CD14-positive monocyte (primary cell): ENCODE measurements at places on chromosomes 11 and 22.

- no peak for DNase-seq
Measured at GRCh38 chr11:33110083-33110482, 51.2 kb downstream of the CSTF3 start.

- DNase-seq, result no peak
Measured at GRCh38 chr22:19984201-19984753, 32.3 kb downstream of the ARVCF start.

DNA sequence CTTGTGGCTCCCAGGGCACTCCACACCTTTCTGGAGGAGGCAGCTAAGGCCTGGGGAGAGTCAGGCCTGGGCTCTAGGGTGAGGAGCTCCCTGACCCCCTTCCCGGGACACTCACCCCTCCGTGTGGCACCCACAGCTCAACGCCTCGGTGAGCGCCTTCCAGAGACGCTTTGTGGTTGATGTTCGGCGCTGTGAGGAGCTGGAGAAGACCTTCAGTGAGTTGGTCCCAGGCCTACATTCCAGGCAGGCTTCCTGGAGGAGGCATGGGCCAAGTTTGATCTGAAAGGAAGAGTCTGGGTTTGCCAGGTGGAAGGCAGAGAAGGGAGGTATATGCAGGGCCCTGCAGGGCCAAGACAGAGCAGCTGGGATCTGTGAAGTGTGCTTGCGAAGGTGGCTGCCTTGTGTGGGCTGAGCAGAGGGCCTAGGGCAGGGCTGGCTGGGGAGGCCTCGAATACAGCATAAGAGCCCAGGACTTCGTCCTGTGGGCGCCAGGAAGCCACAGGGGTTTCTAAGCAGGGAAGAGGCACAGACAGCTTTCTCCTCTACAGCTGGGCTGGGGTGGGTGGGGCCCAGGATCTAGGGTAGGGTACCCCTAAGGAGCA lies 2.9 kb downstream of the TCIRG1 start:
- no peak for DNase-seq

GRCh38 chr11:125479137-125479536 lies 16.9 kb downstream of the FEZ1 start:
- no peak for DNase-seq

DNA sequence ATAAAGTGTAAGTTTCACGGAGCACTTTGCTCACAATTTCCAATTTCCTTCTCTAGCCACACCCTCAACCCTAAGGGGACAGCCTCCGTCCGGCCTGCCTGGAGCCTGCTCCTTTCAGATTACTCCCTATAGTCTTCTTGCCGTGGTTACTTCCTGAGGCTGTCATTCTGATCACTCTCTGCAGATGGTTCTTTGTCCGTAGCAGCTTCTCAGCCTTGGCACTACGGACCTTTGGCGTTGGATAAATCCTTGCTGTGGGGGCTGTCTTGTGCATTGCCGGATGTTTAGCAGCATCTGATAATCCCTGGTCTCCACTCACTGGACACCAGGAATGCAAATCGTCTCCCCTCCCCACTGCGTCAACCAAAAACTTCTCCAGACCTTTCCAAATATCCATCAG lies 447.5 kb upstream of the KIRREL3 start:
- DNase-seq, result no peak

DNA sequence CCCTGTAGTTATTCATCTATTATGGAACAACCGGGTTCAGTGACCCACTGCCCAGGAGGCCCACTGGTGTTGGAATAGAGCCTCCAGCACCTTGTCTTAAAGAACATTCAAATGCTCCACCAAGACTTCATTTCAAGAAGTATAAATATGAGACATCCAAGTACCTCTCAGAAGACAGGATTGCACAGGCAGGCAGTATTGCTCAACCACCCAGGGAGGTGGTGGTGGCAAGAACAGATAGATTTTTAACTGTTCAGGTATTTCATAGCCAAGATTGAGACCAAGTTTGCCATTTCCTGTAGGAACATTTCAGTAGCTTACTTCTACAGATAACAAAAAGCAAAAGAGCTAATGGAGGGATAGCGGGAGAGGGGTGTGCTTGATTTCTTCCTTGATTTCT lies 78.7 kb downstream of the COMMD9 start:
- DNase-seq, result no peak

GRCh38 chr11:59459916-59460315 lies 3.2 kb downstream of the OR4D6 start:
- DNase-seq, result no peak

DNA sequence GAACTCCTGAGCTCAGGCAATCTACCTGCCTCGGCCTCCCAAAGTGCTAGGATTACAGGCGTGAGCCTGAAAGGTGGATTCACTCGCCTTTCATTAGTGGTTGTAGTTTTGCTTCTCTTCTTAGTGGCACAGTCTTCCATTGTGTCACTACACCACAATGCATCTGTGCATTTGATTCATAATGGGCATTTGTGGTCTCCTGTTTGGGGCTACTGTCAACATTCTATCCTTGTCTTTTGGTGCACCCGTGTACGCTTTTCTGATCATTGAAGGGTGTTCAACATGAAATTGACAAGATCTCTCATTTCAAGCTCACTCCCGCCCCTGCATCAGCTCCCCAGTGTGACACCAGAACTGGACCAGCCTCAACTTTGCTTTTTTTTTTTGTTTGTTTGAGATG lies 2.0 kb upstream of the SYT12 start:
- DNase-seq, result no peak

- DNase-seq, result no peak
Measured at GRCh38 chr11:80698637-80699036, 1257.8 kb upstream of the TENM4 start.

- DNase-seq, result no peak
Measured at GRCh38 chr22:20761536-20761935, 12.4 kb upstream of the SERPIND1 start.

DNA sequence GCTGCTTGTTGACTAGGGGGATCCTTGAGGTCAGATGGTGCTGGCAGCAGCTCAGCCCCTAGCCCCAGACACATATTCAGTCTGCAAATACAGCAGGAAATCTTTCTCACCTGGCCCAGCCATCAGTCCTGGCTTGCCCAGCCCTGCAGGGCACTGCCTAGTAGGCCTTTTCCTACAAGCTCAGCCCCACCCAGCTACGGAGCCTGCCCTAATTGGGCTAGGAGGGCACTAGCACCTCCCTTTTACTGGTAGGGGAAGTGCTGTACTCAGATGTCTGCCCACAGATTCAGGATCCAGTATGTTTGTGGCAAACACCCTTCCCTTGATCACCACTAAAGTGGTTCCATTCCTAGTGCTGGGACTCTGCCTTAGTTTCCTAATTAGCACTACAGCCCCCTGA lies 257.1 kb upstream of the CADM1 start:
- DNase-seq, result peak; percentile 37

- no peak for DNase-seq
Measured at GRCh38 chr11:12505183-12505582, 127.8 kb downstream of the PARVA start.

GRCh38 chr11:83088965-83089364 lies 17.3 kb upstream of the RAB30 start:
- no peak for DNase-seq

DNA sequence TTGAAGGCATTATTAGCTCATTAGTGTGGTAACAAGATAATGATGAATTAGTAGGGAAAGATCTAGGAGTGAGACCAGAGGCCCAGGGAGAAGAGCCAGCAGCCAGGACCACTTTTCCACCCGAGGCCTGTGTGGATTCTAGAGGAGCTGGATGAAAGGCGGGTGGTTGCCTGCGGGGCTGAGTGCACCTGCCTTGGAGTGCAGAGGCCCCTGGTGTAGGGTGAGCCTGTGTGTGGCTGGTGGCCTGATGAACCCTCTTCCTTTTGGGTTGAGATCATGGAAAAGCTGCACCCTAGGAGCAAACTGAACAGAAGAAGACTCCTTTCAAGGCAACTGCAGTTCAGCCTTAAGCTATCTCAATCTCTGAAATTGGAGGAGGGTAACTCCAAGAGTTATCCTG lies 5.9 kb upstream of the TP53AIP1 start:
- no peak for DNase-seq

DNA sequence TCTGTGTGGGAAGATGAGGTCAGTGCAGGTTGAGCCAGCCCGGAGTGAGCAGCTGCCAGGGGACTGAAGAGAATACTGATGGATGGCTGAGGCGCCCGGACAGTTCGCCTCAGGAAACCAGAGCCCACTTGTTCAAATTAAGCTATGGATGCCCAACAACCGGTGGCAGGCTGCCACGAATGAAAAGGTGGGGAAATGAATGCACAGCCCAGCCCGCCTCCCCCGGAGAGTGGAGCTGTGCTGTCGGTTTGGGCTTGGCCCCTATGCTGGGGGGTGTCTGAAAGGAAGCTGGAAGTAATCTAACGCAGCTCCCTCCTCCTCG lies 21.9 kb downstream of the HSPA8 start:
- no peak for DNase-seq

DNA sequence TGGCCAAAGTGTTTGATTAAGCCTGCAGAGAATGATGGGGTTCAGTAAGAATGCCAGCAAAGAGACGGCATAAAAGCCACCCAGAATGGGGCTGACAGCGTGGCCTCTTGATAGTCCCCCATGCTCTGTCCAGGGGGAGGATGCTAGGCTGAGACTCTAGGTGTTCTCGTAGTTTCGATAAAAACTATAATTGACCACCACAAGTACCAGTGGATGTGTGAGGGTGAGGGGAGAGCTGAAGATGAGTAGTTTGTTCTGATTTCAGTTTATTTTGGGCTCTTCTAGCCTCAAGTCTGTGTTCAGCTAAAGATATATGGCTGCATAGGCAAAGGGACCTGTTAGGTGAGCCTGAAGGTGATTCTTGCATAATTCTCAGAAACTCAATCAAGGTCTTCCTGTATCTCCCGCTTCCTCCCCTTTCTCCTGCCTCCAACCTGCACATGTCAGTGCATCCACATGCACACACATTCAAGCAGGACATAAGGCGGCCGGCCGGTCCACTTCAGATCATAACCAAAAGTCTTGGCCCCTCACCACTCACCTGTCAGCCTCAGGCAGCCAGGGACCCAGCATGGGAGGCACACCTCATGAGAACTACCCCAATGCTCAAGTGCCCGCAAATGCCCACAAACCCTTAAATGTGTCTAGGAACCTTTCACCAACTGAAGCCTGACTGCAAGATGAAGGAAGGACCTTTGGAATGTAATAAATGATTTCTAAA lies 31.2 kb downstream of the FLI1 start:
- DNase-seq, result no peak

DNA sequence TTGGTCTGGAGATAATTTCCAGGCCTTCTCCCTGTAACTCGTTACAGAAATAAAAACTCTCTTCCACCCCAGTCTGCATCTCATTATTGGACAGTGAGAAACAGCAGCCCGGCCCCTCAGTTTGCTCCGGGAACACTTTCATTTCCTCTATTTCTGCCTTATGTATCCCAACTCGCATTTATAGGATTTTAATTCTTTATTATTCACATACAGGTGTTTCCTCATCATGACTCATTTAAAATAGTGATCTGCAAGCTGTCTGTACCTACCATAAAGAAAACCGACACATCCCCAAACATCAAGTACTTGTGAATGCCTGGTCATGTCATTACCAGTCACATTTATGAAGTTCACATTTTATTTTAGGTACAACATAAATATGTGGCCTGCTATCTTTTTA lies 42.8 kb downstream of the PIWIL3 start:
- no peak for DNase-seq

GRCh38 chr11:34654483-34655334 lies 33.8 kb downstream of the EHF start:
- peak; percentile 79 for DNase-seq

DNA sequence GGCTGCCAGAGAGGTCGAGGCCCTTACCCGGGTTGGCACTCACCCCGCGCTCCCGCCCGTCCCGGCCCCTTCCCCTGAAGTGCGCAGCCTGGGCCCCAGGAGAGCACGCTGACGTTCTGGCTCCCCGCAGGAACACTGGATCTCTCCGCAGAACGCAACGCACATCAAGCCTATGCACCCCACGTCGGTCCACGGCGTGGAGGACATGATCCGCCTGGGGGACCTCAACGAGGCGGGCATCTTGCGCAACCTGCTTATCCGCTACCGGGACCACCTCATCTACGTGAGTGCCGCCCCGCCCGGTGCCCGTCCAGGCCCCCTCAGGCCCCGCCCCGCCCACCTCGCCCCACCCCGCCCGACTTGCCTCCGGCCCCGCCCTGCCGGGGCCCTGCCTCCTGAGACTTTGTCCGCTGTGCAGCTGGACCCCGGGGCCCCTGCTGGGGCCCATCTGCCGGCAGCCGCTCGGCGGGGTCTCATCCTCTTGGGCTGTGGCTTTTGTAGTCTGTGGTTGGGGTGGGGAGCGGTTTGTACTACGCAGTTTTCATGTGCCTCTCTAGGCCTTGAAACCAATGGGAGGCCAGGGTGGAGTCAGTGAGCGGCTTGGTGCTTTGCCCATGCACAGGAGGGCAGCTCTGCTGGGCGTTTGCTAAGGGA lies 19.7 kb downstream of the MYO7A start:
- DNase-seq, result no peak

DNA sequence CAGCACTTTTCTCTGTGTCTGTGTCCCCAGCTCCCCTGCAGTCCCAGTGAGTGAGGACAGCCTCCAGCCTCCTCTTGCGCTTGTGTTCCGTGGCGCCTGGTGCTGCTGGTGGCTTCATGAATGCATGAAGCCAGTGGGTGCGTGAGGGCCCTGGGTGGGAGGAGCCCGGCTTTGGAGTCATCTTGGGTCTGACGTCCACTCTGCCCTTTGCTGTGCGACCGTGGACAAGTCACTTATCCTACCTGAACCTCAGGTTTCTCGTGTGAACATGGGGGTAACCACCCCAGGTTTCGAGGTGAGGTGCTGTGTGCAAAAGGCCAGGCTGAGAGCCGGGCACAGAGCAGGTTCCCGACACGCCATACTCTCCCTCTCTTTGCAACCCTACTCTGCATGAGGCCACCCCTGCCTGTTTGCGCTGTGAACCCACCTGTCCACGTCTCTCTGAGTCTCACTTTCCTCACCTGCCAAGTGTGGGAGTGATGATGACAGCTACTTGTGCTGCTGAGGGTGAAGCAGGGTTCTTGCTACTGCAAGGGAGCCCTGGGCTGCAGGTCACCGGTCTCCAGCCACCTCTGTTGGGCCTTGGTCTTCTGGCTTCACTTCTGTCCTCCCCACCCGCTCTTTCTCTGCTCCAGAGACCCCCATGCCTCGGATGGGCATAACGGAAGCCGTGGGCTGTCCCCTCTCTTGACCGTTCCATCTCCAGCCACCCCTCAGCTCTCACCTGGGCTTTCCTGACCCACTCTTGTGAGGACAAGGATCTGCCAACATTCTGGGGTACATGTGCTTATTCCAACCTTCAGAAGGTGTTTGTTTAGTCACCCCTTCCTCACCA lies 537.6 kb downstream of the TBC1D22A start:
- no peak for DNase-seq

DNA sequence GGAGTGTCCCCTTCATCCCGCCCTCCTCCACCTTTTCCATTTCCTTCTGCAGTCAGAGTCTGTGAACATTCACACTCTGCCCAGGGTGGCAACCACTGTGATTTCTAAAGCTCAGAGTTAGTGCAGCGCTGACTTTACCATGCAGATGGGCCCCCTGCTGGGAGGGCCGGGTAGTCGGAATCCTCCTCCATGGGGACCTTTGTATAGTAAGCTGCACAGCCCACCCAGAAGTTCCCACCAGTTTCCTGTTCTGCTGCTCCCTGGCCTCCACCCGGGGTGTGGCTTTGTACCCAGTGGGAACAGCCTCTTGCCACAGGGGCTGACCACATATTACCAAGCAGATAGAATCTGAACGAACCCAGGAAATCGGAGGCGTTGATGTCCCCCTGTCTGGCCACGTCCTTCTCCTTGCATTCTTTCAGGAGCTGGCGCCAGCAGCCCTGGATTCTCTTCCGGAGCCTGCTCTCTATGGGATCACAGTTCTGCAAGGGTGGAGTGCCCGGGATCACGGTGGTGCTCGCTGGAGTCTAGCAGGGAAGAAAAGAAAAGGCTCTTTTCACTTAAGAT lies 125.3 kb downstream of the MPPED1 start:
- no peak for DNase-seq
